ENCODE measurements at places on chromosomes 5 and 9.

DNA sequence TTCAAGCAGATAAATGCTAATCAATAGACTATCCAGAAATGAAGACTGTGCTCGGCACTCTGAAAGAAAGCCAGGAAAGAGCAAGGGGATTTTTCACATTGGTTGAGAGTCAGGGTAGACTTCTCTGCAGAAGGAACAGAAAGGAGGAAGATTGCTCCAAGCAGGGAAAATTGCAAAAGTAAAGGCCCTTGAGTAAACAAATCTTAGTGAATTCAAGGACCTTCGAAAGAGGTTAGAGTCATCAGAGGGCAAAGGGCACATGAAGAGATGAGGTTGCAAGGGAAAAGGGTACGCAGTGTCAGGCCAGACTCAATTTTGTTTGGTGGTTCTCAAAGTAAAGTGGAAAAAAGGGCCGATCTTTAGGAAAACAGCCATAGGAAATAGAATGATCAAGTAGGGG is 157.6 kb upstream of the RAI14 start:
- no peaks in the 10 kb centered on the region for H3K27me3 ChIP-seq
- H3K4me1 ChIP-seq, result no peaks in the 10 kb centered on the region
- H3K4me3 ChIP-seq, result no peak overlapping the region
- DNase-seq, result no peak

DNA sequence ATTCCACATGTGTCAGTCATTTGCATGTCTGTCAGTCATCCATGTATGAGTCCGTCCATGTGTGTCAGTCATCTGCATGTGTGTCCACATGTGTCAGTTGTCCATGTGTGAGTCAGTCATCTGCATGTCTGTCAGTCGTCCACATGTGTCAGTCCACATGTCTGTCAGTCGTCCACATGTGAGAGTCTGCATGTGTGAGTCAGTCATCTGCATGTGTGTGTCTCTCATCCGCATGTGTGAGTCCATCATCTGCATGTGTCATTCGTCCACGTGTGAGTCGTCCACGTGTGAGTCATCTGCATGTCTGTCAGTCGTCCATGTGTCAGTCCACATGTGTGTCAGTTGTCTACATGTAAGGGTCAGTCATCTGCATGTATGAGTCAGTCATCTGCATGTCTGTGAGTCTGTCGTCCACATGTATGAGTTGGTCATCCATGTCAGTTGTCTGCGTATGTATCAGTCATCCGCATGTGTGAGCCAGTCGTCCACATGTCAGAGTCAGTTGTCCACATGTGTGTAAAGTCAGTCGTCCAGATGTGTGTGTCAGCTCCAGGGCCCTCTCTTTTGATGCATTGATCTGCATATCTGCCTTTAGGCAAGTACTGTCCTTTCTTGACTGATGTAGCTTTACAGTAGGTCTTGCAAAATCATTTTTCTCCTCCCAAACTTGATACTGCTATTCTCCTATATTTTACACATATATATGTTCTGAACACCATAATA is 72.5 kb upstream of the CACNA1B start:
- no peak for DNase-seq
- no peaks in the 10 kb centered on the region for H3K4me1 ChIP-seq
- no peaks in the 10 kb centered on the region for H3K27me3 ChIP-seq

DNA sequence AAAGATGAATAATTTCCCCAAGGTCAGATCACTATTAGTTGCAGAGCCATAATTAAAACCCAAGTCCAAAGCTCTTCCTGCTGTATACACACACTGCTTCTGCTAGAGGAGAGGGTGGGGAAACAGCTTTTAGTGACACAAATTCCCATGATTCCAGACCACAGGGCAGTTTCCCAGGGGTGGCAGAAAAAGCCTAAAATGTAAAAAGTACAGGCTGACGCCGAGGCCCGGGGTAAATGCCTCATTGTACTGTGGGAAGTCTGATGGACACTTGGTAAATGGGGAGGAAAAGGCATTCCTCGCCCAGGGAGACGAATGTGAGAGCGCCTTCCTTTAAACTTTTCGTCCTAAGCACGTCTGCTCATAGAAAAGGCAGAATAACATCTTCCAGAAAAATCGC is 65.7 kb downstream of the DENND1A start:
- no peak overlapping the region for H3K27ac ChIP-seq
- H3K4me3 ChIP-seq, result no peak overlapping the region
- DNase-seq, result peak; percentile 23

DNA sequence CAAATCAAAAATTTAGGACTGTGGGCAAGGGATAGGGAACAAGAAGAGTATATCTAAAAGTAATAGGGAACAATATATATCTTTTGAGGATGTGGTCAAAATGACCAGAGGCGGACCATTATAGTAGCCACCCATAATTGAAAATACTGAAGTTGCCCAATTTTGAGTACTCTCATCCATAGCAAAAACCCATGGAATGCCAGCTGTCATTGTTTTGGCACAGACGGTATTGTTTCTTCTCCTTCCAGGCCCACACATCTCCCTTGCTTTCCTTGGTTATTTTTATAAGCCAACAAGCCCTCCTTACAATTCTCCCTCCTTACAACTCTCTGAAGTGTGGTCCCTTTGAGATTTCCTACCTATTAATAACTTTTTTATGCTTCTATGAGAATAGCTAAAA is 50.4 kb upstream of the RGMB start:
- no peak overlapping the region for H3K27ac ChIP-seq
- no peaks in the 10 kb centered on the region for H3K36me3 ChIP-seq
- no peak overlapping the region for H3K4me3 ChIP-seq
- no peaks in the 10 kb centered on the region for H3K27me3 ChIP-seq
- no peaks in the 10 kb centered on the region for H3K4me1 ChIP-seq

- no peaks in the 10 kb centered on the region for H3K27me3 ChIP-seq
- H3K4me3 ChIP-seq, result no peak overlapping the region
- DNase-seq, result no peak
- H3K4me1 ChIP-seq, result no peaks in the 10 kb centered on the region
These were observed 1098.6 kb downstream of the TAF11L14 start for GRCh38 chr5:18732556-18733479.

GRCh38 chr5:89951876-89952275 is 457.7 kb downstream of the CETN3 start:
- H3K4me1 ChIP-seq, result peaks cover 4% of the 10 kb centered on the region
- no peak overlapping the region for H3K27ac ChIP-seq
- no peaks in the 10 kb centered on the region for H3K36me3 ChIP-seq
- DNase-seq, result peak; percentile 54
- no peaks in the 10 kb centered on the region for H3K27me3 ChIP-seq

DNA sequence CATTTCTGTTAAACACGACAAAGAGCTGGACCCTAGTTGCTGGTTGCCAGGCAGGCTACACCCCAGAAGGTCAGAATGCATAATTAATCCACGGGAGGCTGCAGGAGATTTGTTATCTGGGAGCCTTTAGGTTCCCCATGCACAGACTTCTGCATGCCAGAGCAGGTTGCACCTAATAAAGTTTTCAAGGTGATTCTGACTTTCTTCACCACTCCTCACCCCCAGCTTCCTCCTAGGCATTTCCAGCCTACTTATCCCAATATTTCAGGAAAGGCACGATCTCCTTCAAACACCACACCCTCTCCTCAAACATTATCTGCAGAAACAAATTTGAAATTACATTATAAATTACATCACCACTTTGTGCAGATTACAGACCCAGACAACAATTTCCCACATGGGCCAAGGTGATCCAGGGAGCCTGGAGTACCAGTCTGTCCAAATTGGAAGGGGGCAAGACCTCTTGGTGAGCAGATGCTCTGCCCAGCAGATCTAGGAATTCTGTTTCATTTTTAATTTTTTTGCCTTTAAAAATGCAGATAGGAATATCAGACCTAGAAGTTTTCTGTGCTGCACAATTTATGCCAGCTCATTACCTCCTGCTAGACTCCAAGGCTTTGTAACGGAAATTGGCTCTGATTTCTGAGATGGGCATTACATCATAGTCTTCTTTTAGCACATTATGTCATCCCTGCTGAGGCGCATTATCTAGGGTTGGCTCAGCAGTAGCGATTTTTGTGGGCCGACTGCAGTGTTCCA is 363.4 kb upstream of the SLC30A5 start:
- H3K4me3 ChIP-seq, result no peak overlapping the region
- peak; percentile 39 for DNase-seq
- H3K27ac ChIP-seq, result no peak overlapping the region
- H3K36me3 ChIP-seq, result no peaks in the 10 kb centered on the region
- no peaks in the 10 kb centered on the region for H3K27me3 ChIP-seq
- no peaks in the 10 kb centered on the region for H3K4me1 ChIP-seq

DNA sequence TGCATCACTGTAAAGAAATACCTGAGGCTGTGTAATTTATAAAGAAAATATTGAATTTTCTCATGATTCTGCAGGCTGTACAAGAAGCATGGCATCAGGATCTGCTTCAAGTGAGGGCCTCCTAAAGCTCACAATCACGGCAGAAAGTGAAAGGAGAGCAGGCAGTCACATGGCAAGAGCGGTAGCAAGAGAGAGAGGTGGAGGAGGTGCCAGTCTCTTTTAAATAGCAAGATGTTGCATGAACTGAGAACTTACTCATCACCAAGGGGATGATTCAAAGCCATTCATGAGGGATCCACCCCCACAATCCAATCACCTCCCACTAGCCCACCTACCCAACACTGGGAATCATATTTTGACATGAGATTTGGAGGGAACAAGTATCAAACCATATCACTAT is 184.5 kb upstream of the PAPPA start:
- no peaks in the 10 kb centered on the region for H3K36me3 ChIP-seq
- H3K27ac ChIP-seq, result no peak overlapping the region
- no peak overlapping the region for H3K4me3 ChIP-seq
- no peak for DNase-seq

- no peak overlapping the region for H3K4me3 ChIP-seq
- H3K27me3 ChIP-seq, result peaks cover 2% of the 10 kb centered on the region
- no peak overlapping the region for H3K27ac ChIP-seq
- no peak for DNase-seq
- H3K36me3 ChIP-seq, result no peaks in the 10 kb centered on the region
These were observed 6.9 kb downstream of the OBP2B start for GRCh38 chr9:133202145-133202513.

GRCh38 chr5:168706655-168707069 is 127.5 kb upstream of the PANK3 start:
- no peaks in the 10 kb centered on the region for H3K4me1 ChIP-seq
- H3K4me3 ChIP-seq, result no peak overlapping the region
- no peaks in the 10 kb centered on the region for H3K27me3 ChIP-seq
- H3K27ac ChIP-seq, result no peak overlapping the region

- H3K4me1 ChIP-seq, result no peaks in the 10 kb centered on the region
- no peak overlapping the region for H3K4me3 ChIP-seq
- DNase-seq, result peak; percentile 71
- no peak overlapping the region for H3K27ac ChIP-seq
These were observed 37.3 kb downstream of the CFAP77 start for GRCh38 chr9:132447346-132447745.

GRCh38 chr5:161847447-161847846 is 473 bp upstream of the GABRA1 start:
- no peak overlapping the region for H3K27ac ChIP-seq
- H3K4me3 ChIP-seq, result peak overlapping the region; percentile 54
- H3K36me3 ChIP-seq, result no peaks in the 10 kb centered on the region

- no peak overlapping the region for H3K27ac ChIP-seq
- DNase-seq, result peak; percentile 75
- H3K4me1 ChIP-seq, result no peaks in the 10 kb centered on the region
- H3K27me3 ChIP-seq, result no peaks in the 10 kb centered on the region
These were observed 30.5 kb upstream of the UBAP2 start for GRCh38 chr9:34079181-34079580.

DNA sequence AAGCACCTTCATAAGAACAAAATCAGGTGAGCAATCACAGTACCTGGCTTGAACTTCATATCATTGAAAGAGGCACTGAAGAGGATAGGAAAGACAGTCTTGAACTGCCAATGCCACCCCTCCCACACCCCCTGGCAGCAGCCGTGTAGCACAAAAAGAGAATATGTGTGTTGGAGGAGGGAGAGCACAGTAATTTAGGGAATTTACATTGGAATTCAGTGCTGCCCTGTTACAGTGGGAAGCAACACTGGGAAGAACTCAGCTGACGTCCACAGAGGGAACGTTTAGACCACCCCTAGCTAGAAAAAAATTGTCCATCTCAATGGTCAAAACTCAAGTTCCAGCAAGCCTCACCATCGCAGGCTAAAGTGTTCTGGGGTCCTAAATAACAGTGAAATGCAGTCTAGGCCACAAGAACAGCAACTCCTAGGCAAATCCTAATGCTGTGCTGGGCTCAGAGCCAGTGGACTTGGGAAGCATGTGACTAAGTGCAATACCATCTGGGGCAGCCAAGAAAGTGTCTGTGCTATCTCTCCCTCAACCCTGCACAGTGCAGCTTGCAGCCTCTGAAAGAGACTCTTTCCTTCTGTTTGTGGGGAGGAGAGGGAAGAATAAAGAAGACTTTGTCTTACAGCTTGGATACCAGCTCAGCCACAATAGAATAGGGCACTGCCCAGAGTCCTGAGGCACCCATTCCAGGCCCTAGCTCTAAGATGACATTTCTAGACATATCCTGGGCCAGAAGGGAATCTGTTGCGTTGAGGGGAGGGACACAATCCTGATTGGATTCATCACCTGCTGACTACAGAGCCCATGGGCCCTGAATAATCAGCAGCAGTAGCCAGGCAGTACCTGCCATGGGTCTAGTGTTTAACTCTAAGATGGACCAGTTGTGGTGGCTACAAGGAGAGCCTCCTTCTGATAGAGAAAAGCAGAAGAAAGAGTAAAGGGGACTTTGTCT is 62.1 kb upstream of the VLDLR start:
- no peak overlapping the region for H3K4me3 ChIP-seq
- no peaks in the 10 kb centered on the region for H3K27me3 ChIP-seq
- DNase-seq, result peak; percentile 67
- no peak overlapping the region for H3K27ac ChIP-seq
- H3K36me3 ChIP-seq, result no peaks in the 10 kb centered on the region

DNA sequence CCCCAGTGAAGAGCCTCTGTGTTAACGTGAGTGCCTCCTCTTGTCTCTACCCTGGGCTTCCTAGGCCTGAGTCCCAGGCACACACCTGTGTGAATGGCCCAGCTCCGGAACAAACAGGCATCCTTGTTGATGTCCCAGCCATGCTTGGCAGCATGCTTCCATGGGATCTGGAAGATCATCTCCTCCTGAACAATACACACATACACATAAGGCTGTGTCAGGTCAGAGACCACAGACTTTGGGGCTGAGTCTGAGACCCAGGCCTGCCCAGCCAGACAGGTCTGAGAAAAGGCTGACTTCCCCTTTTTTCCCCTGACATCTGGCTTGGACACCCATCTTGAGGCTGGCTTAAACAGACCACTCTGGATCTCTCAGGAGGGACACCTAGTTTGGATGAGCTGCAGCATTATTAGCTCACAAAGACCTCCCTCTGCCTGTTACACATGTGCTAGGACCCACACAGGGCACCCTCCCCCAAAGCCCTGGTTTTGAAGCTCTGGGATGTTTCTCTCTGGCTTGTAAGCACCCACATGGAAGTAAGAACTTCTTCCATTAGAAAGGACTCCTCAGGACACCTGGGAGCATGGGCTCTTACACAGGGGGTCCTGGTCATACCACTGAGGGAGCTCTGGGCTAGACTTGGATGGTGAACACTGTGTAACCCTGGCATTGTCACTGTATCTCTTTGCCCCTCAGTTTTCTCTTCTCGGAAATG is 2.6 kb downstream of the IRF1 start:
- DNase-seq, result no peak
- no peak overlapping the region for H3K27ac ChIP-seq
- H3K4me3 ChIP-seq, result no peak overlapping the region
- H3K36me3 ChIP-seq, result peaks cover 12% of the 10 kb centered on the region
- no peaks in the 10 kb centered on the region for H3K27me3 ChIP-seq

GRCh38 chr5:140344683-140345423 is 1.6 kb downstream of the HBEGF start:
- H3K4me1 ChIP-seq, result peaks cover 3% of the 10 kb centered on the region
- peak; percentile 67 for DNase-seq
- H3K27ac ChIP-seq, result no peak overlapping the region
- H3K36me3 ChIP-seq, result no peaks in the 10 kb centered on the region
- no peak overlapping the region for H3K4me3 ChIP-seq
